Chondrocyte (in vitro differentiated cells): ENCODE measurements at places on chromosomes 5 and 9. TPM values are rescaled to one million over a fixed set of nuclear protein-coding genes. Genes with fewer than 3 reads are reported as not detected.

WDR31 gene
- 1.7 to 2.4 TPM (median 1.8 TPM) in 3 replicates for total RNA-seq

FOXD4L3 gene
- 0.41 TPM in 1 of 3 replicates, not detected in the others for total RNA-seq

GRCh38 chr9:76419782-76420380 lies 25.7 kb upstream of the RFK start:
- peaks cover 3% of the 10 kb centered on the region for H3K27me3 ChIP-seq
- H3K27ac ChIP-seq, result no peak overlapping the region
- H3K4me3 ChIP-seq, result no peak overlapping the region
- H3K4me1 ChIP-seq, result peaks cover 8% of the 10 kb centered on the region
- no peak for DNase-seq

- H3K27me3 ChIP-seq, result peaks cover 5% of the 10 kb centered on the region
- H3K36me3 ChIP-seq, result no peaks in the 10 kb centered on the region
- peaks cover 10% of the 10 kb centered on the region for H3K4me1 ChIP-seq
- H3K4me3 ChIP-seq, result no peak overlapping the region
Measured at GRCh38 chr9:114522286-114522685, 17.0 kb upstream of the WHRN start.

DDX4 gene
- total RNA-seq, result not detected in 3 replicates

- DNase-seq, result no peak
- H3K36me3 ChIP-seq, result peaks cover 2% of the 10 kb centered on the region
- H3K4me1 ChIP-seq, result peaks cover 6% of the 10 kb centered on the region
- peak overlapping the region; percentile 62 for H3K4me3 ChIP-seq
- H3K27me3 ChIP-seq, result peaks cover 2% of the 10 kb centered on the region
Measured at GRCh38 chr5:127739807-127740384, 36.7 kb downstream of the CCDC192 start.

F12 gene
- total RNA-seq, result 0.99 to 2.1 TPM (median 1.8 TPM) in 3 replicates

DNA sequence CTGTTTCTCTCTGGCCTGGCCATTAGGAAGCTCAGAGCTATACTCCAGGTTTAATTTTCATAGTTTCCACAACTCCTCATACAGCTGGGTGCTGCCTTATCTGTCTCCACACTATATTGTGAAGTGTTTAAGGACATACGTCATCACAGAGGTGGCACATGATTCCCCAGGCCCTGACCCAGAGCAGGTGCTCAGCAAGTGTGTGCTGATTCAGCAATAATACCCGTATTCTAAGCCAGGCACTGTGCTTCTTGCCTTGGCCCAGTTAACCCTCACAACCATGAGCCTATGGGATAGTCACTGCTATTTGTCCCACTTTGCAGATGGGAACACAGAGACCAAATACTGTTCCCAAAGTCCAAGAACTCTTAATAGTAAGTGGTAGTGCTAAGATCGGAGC lies 93.5 kb upstream of the SMIM23 start:
- H3K4me1 ChIP-seq, result no peaks in the 10 kb centered on the region
- H3K4me3 ChIP-seq, result no peak overlapping the region
- H3K27me3 ChIP-seq, result peaks cover 11% of the 10 kb centered on the region
- no peak overlapping the region for H3K27ac ChIP-seq

GRCh38 chr9:105141146-105141975 lies 103.1 kb upstream of the SLC44A1 start:
- DNase-seq, result no peak
- no peaks in the 10 kb centered on the region for H3K27me3 ChIP-seq
- H3K4me3 ChIP-seq, result no peak overlapping the region
- H3K27ac ChIP-seq, result peak overlapping the region; percentile 74
- peaks cover 46% of the 10 kb centered on the region for H3K4me1 ChIP-seq

ENTREP1 gene
- 3.6 to 4.7 TPM (median 3.8 TPM) in 3 replicates for total RNA-seq

ZNF608 gene
- total RNA-seq, result 20.7 to 36.3 TPM (median 23.8 TPM) in 3 replicates

DNA sequence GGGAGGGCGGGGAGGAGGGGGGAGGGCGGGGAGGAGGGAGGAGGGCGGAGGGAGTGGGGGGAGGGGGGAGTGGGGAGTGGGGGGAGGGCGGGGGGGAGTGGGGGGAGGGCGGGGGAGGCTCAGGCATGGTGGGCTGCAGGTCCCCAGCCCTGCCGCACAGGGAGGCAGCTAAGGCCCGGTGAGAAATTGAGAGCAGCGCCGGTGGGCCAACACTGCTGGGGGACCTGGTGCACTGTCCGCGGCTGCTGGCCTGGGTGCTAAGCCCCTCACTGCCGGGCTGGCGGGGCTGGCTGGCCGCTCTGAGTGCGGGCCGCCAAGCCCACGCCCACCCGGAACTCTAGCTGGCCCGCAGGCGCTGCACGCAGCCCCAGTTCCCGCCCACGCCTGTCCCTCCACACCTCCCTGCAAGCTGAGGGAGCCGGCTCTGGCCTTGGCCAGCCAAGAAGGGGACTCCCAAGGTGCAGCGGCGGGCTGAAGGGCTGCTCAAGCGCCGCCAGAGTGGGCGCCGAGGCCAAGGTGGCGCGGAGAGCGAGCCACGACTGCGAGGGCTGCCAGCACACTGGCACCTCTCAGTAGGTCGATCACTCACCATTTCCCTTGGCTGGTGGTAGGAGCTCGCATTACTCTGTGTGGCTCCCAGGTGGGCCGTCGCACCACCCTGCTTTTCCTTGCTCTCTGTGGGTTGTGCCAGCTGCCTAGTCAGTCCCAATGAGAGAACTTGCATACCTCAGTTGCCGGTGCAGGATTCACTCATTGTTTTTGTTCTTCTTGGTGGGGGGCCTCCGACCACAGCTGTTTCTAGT lies 160.2 kb downstream of the CNTLN start:
- DNase-seq, result no peak
- H3K36me3 ChIP-seq, result peaks cover 5% of the 10 kb centered on the region
- H3K27me3 ChIP-seq, result no peaks in the 10 kb centered on the region

DNA sequence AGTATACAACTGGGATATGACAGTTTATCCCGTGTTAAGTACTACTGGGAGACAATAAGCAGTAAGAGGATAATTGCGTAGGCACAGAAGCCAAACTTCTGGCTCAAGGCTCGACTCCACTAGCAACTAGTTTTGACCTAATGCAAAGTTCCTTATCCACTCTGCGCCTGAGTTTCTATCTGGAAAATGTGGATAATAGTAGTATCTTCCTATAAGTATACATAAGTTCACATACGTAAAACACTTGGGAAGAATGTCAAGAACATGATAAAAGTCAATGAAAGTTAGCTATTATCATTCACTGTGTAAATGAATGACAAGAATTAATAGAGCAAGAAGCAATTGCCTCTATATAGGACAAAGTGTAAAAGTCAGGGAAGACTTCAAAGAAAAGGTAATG lies 45.7 kb downstream of the FTMT start:
- H3K36me3 ChIP-seq, result no peaks in the 10 kb centered on the region
- DNase-seq, result no peak
- no peaks in the 10 kb centered on the region for H3K4me1 ChIP-seq

CXCL14 gene
- 0.21 TPM in 1 of 3 replicates, not detected in the others for total RNA-seq

GRCh38 chr5:16364910-16365309 lies 100.7 kb downstream of the ZNF622 start:
- peaks cover 9% of the 10 kb centered on the region for H3K27me3 ChIP-seq
- H3K4me3 ChIP-seq, result no peak overlapping the region
- H3K36me3 ChIP-seq, result no peaks in the 10 kb centered on the region
- H3K27ac ChIP-seq, result no peak overlapping the region
- no peak for DNase-seq
